ENCODE measurements at places on chromosomes 6 and 20. TPM values are rescaled to one million over a fixed set of nuclear protein-coding genes. Genes with fewer than 3 reads are reported as not detected.

- peak; percentile 35 for DNase-seq
These were observed 184.2 kb upstream of the MAN1A1 start for GRCh38 chr6:119533603-119534279.

- DNase-seq: peak; percentile 46
These were observed 514 bp downstream of the ACOT13 start for GRCh38 chr6:24667378-24667803.

GRCh38 chr6:168370310-168370991 lies 50.9 kb upstream of the DACT2 start:
- peak; percentile 6 for DNase-seq

- no peak for DNase-seq
These were observed 124.3 kb downstream of the CDKAL1 start for GRCh38 chr6:20658516-20658915.

- no peak for DNase-seq
These were observed 72.4 kb upstream of the LAMP5 start for GRCh38 chr20:9441948-9442347.

GRCh38 chr20:60300374-60300773 lies 342.2 kb downstream of the CDH26 start:
- DNase-seq: no peak

TCF19 gene
- total RNA-seq: 10.0 TPM

LCA5 gene
- 10.1 TPM for total RNA-seq

MDFI gene
- total RNA-seq: 33.7 TPM

PNPLA1 gene
- 4.2 TPM for total RNA-seq

CALHM4 gene
- total RNA-seq: 0.79 TPM

PPP1R3G gene
- 1.8 TPM for total RNA-seq
